Effector CD8-positive, alpha-beta T cell (primary cell): ENCODE measurements at places on chromosomes 7 and 10.

DNA sequence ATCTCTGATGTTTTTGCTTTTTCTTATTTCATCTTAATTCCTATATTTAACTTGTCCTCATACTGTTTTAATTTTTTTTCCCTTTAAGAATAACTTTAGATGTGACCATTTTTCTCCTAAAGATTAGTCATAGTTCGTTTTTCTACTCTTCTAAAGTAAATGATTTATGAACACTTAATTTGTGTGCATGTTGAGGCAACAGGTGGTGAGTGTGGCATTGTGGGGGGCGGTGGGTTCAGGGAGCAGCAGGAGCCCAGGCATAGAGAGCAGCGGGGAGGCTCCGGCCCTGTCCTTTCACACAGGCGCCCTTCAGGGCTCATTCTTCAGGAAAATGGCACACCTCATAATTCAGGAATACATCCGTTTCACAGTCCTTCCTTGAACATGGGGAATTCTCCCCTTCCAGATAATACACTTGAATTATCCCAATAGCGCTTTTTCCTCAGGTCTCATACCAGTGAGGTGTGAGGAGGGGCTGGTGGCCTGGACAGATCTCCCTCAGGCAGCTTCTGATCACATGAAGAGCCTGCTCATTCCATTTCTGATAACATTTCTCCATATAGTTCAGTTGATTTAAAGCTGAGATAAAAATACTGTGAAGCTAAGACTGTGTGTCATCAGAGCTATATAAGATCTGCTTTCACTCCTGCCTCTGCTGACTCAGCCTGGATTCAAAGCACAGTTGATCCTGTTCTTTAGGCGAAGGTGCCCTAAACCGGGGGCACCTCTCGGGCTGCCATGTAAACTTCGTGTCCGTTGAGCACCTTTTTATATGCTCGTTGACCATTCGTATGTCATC lies 40.2 kb downstream of the CUL1 start:
- no peak for DNase-seq

GRCh38 chr7:51764976-51765375 lies 448.4 kb upstream of the COBL start:
- no peak for DNase-seq

DNA sequence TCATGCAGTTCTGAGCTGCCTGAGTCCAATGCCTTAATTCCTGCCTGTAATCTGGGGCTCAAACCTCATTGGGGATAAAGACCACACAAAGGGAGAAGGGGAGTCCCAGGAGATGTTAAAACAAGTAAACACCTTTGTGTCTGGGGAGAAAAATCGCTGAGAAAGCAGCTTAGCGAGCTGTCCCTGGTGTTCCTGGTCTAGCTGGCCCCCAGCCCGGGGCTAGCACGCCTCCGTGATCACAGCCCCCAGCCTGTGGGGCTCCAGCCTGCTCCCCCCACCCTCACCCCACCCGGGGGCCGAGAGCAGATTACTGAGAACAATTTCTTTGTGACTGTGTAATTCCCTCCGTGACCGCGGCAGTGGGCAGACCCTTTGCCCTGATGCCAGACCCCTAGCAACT lies 24.8 kb downstream of the DPCD start:
- DNase-seq = no peak

DNA sequence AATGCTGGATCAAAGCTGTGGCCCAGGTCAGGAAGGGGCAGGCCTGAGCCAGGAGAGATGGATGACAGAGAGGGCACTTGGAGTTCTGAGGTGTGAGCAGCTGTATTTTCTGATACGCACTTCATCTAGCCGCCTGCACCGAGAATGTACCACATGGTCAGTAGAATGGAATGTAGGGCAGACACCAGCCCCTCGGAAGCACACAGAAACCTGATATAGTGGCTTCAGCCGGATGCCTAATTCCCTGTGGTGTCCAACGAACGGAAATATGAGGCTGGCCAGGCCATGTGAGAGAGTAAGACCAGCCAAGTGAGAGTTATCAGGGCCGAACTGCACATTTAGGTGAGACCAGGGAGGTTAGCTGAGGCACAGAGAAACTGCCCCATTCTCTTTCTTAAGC lies 46.7 kb upstream of the PLCE1 start:
- DNase-seq = no peak

- no peak for DNase-seq
Measured at GRCh38 chr7:128448751-128449302, 6.9 kb upstream of the HILPDA start.

GRCh38 chr10:15478429-15478828 lies 107.3 kb upstream of the FAM171A1 start:
- DNase-seq = no peak

DNA sequence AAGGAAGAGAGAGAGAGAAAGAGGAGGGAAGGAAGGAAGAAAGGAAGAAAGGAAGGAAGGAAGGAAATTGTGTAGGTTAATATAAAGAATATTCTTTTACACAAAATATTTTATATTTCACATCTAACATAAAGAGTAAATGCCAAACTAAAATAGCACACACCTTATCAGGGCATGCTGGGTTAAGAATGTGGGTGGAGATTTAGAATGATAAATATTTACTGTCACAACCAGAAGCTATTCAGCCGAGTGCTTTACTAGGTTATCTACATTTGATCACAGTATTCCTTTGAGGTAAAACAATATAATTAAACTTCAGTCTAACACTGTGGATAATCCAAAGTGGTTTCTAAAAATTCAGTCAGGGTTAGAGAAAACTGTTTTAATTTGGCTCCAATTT lies 103.3 kb downstream of the SEMA3A start:
- DNase-seq = no peak

DNA sequence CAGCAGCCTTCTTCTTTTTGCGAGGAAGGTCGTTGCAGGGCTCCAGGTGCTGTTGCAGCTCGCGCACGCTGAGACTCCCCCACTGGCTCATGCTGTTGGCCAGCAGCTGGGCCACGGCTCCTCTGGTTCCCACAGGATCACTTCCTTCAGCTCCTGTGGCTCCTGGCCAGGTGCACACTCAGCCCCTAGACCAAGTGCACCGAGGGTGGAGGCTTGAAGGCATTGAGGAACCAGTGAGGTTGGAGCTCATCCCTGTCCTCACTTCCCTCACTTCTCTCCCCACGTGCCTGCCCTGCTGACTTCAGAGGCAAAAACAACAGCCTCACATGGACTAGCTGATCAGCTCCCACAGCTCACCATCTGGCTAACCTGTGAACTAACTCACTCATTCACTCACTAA lies 46.2 kb upstream of the ADRB1 start:
- DNase-seq = no peak

DNA sequence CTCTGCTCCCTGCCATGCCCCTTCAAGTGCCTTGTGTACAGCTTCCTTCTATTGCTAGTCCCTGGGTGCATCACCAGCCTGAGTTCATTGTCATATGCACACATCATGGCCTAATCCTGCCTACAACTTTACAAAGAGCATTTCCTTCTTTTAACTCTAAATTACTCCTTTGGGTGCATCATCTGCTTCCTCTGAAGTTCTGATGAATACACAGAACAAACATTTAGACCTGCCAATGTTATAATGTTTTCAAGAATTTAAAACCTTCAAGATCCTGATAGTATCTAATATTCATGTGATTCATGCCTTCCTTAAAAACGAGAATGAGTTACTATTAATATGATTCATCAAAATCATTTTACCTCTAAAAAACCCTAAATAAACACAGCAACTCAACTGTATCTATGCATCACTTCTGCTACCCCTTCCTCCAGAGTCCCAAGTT lies 357.1 kb downstream of the MAGI2 start:
- DNase-seq = no peak

GRCh38 chr7:30906014-30906413 lies 5.6 kb upstream of the AQP1 start:
- no peak for DNase-seq

- DNase-seq = no peak
Measured at GRCh38 chr10:22597138-22597537, 117.2 kb downstream of the PIP4K2A start.

- no peak for DNase-seq
Measured at GRCh38 chr10:34731213-34731612, 83.9 kb downstream of the PARD3 start.

- DNase-seq = no peak
Measured at GRCh38 chr10:11797847-11798633, 25.1 kb upstream of the PROSER2 start.

DNA sequence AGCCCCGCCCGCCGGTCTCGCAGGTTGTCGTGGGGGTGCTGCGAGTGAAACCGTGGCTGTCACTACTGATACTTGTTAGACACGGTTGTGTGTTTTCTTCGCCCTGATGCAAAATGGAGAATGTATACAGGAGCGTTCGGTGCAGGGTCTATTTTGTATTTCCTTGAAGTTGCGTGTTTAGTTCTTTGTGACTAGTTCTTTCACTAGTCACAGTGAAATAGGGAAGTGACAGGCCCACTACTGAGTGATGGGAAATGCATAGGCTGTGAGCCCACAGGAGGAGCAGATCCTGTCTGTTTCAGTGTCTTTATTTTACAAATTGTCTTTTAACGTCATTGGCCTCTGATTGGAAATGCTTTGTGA lies 675 bp downstream of the ABRAXAS2 start:
- no peak for DNase-seq

- DNase-seq = no peak
Measured at GRCh38 chr10:91555455-91555854, 77.4 kb downstream of the PPP1R3C start.

DNA sequence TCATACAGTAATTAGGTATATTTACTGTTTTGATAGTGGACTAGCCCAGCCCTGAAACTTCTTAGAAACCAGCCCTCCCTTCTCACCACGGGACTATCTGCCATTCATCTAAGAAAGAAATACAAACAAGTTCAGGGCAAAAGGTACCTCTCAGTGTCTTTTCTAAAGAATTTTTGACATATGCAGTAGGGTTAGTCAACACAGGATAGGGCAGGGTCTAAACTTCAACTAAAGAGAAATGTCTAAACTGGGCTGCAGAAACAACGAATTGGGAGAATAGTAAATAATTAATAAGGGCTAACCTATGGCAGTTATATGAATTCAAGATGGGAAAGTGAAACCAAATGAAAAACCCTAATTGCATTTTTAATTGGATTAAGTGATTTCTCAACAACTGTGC lies 496.6 kb downstream of the INHBA start:
- no peak for DNase-seq

DNA sequence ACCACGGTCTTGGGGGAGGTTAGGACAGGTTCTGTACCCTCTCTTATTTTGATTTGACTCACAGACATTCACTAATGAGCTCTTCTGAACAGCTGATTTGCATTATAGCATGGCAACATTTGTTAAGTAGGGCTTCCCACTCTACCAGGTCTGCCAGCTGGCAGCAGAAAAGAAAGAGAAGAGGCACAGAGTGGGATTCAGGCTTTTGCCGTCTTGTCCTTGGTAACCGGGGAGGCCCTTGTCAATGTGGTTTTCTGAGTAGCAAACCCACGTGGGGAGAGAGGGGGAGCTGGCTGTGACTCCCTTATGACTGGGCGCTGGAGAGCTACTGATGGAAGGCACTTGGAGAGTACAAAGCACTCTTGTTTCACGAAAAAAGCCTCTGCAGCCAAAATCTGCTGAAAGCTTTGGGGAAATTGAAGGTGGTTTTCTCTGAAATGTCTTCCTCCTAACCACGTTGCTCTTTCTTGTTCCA lies 355.3 kb upstream of the GALNT17 start:
- DNase-seq = no peak

DNA sequence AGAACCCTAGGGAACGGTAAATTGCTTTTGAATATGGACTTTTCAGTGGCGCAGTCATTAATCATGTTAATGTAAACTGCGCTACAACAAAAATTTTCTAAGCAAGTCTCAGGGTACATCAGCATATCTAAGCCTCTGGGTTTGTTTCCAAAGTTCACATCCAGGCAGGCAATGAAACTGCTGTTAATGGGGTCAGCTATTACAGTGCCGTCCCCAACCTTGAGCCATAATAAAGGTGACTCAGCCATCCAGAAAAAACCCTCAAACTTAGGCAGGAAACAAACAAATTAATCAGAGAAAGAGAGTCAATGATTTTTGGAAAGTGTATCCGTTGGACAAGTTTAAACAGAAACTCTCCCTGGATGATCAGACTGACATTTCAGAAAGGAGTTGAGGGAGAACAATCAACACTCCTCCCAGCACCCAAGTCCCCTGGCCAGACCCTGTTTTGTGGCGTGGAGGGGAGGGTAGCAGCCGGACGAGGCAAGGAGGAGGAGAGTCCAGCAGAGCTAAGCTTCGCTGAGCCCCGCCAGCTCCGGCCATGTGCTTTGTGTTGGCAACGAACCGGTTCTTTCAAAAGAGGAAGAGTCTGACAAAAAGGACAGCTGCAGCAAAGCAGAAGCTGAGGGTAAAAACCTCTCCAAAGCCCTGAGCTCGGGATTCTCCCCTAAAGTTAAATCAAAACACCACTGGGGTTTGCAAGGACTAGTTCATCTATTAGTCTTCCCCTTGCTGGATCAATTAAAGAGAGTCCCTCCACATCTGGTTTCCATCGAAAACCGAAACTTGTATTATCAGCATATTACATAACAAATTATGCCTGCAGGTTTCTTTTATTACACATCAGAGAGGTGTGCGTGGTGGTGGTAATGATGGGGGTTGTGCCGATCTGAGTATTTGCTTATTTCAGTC lies 3.6 kb downstream of the FAM53B start:
- no peak for DNase-seq

- no peak for DNase-seq
Measured at GRCh38 chr10:34959321-34959720, 130.8 kb downstream of the CUL2 start.

DNA sequence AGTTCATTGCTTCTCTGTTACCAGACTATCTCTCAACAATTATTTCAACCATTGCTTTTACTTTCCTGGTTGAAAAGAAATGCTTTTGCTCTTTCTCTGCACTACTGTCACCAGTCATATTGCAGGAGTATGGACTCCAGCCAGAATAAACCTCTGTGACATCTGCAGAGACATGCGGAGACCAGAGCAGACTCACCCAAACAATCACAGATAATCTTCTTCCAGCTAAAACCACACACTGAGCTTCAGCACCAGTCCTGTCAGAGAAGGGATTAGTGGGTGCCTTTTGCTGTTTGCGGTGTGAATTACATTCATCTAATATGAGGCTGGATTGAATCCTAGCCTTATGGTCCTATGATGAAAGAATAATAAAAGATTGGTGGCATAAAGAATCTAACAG lies 258.6 kb downstream of the CNTNAP2 start:
- no peak for DNase-seq

GRCh38 chr10:3046210-3046779 lies 21.1 kb upstream of the PFKP start:
- DNase-seq = no peak

- no peak for DNase-seq
Measured at GRCh38 chr10:89064748-89065147, 74.2 kb downstream of the FAS start.

- no peak for DNase-seq
Measured at GRCh38 chr10:78207776-78208175, 174.1 kb downstream of the RPS24 start.

- no peak for DNase-seq
Measured at GRCh38 chr10:78634835-78635234, 433.9 kb upstream of the ZMIZ1 start.
